GM10248 (cell line): ENCODE measurements at places on chromosomes 1 and 21.

DNA sequence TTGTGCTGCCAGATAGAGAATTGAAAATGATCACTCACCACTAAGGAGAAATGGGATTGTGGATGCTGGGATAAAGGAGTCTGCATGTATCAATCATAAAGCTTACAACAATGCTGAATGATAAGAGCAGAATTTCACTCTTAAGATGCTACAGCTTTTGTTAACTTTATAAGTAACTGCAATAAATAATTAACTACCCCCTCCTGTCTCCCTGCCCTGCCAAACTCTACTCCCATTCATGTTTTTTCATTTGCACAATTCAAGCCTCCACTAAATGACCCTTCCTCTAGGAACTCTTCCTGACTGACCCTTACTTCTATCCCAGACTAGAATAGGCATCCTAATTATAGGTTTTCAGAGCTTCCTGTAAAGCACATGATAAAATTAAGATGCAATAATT, 14.9 kb downstream of the MTF1 start:
- no peak for DNase-seq

DNA sequence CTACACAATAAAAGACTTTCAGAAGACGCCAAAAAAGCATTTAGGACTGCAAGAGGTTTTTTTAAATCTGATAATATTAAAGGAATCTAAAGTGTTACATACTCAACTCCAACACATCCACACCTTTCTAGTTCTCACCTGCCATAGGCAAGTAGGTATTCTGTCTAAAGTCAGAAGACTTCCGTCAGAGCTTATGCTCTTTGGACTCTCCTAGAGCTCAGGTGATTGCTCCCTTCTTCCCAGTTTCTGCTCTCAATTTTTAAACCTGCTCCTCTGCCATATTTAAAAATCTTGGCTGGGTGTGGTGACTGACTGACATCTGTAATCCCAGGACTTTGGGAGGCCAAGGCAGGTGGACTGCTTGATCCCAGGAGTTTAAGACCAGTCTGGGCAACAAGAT, 16.6 kb downstream of the EVI5 start:
- no peak for DNase-seq

GRCh38 chr1:81695741-81696140, 105.0 kb upstream of the ADGRL2 start:
- no peak for DNase-seq

- DNase-seq: no peak
Measured at GRCh38 chr1:222243902-222244301, 304.0 kb downstream of the HHIPL2 start.

DNA sequence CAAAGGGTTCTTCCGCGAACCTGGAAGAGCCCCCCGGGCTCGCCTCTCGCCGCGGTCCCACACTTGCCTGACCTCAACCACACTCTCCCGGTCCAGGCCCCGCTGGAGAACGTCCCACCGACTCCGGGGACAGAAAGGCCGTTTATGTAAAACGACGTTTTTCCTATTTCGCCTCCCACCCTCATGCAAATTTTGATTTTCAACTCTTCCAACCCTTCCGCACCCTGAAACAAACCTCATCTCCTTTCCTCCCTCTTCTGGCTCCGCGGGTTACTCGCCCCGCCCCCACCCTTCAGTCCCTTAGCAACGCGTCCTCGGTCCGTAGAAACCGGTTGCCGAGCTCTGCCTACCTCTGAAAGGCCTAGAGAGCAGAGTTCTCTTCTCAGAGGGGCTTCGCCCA, at the start of gene C1orf141:
C1orf141 (minus strand) TSS at position 276 of the 400 bp plus-strand sequence. CDS start 7,730 bp downstream, outside the sequence.
- DNase-seq: no peak

DNA sequence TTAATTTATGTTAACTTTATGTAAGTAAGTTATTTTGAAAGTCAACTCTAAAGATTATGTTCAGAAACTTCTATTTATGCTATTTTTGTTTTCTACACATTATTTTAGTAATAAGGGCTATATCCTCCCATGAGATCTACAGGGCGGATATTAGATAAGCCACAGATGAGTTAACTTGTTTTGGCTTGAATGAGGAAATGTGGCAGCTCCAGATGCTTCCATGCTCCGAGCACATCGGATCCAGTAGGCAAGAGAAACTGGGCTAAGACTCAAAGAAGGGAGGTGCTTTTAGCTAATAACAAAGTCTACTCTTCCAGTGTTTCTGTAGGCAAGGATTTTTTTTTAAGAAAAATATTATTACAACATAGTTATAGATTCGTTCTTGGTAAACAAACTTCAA, 20.0 kb upstream of the LAMC1 start:
- DNase-seq: no peak

DNA sequence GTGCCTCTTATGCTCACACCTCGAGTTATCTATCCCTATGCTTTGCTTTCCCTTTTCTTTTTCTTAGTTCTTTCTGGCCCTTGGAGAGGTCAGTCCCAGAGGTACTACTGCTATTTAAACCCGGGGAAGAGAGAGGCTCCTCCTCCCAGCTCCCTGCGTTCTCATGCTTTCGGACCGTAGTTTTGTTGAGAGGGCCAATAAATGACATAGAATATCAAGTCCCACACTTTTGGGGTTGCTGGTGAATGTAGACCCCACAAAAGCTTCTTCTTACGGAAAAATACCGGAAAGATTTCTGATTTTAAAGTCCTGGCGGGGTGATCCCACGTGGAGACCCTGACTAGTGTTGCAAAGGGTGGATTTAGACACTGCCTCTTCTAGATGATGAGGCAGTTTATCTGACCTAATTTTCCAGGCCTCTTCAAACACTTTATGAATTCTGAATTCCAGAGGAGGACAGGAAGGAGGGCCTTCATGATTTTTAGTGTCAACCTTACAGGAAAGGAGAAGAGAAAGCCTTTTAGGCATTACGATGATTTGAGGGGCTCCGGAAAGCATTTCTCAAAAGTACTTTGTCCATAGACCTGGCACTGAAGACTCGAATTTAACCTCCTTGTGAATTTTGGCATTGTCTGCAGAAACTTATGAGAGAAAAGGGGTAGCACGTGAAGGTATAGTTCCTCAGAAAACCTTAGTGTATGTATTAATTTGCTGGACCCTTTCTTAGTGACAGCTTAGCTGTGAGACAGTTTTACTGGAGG, 694 bp downstream of the TMEM167B start:
- DNase-seq: peak; percentile 58

- no peak for DNase-seq
Measured at GRCh38 chr1:98884864-98885263, 119.8 kb downstream of the PLPPR5 start.
